Stimulated activated CD8-positive, alpha-beta memory T cell treated with anti-CD3 and anti-CD28 coated beads, Interleukin-15, amount 100 ng/mL, for 1 hour (primary cell): ENCODE measurements at places on chromosomes 2 and 18.

GRCh38 chr2:104344306-104344705, 509.6 kb upstream of the POU3F3 start:
- no peak for DNase-seq

DNA sequence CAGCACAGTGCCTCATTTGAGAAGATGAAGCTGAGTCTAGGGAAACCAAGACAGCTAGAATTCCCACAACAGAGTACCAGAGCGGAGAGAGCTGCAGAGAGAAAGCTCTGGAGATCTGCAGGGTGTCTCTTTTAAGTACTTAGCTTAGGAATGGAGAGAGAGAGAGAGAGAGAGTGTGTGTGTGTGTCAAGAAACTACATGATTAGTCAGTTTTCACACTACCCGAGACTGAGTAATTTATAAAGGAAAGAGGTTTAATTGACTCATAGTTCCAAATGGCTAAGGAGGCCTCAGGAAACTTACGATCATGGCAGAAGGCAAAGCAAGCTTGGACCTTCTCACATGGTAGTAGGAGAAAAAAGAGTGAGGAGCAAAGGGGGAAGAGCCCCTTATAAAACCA, 64.0 kb downstream of the HIBCH start:
- DNase-seq = no peak

DNA sequence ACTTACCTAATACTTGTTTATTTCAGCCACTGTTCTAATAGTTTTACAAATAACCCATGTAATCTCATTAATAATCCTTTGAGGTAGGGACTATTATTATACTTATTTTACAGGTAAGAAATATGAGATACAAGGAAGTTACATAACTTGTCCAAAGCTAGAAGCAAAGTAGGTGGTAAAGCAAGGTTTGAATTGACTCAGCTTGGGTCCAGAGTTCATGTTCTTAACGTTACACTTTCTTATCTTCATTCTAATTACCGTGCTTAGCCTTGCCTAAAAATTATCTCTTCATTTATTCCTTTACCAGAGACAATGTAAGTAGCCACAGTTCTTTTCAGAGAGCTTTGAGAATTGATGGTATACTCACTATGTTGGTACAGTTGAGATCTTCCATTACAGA, 743.6 kb downstream of the KCNJ3 start:
- no peak for DNase-seq

DNA sequence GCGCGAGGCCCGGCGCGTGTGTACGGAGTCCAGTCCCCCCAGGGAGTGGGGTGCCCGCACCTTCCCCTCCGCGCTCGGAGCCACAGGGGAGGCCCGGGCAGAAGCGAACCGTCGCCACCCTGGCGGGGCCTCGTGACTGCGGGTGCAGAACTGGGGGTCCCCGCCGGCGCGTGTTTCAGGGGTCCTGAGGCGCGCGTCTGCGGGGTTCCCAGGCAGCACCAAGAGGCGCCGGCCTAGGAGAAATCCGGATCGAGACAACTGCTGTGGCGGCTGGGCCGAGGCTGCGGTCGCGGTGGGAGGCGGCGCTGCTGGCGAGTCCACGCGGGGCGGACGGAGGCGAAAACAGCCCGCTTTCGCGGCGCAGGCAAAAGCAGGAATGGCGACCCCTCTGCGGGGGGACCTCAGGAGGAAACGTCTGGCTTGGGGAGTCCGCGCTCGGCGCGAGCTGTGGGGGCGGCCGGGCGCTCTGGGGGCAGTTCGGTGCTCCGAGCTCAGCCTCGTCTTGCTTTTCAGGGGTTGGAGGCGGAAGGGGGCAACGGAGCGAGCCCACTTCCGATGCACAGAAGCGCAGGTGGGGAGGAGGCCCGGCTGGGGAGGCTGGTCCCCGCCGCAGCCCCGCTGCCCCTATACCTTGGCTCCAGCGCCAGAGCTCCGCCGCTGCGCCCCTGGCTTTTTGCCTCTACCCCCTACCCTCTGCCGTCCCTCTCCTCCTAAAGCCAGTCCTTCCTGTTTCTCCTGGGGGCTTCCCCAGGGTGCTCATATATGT, 81.5 kb upstream of the LDLRAD4 start:
- DNase-seq = no peak

GRCh38 chr2:162565666-162566065, 221.7 kb downstream of the GCA start:
- no peak for DNase-seq

GRCh38 chr2:20015482-20016083, 3.1 kb upstream of the MATN3 start:
- DNase-seq = no peak

DNA sequence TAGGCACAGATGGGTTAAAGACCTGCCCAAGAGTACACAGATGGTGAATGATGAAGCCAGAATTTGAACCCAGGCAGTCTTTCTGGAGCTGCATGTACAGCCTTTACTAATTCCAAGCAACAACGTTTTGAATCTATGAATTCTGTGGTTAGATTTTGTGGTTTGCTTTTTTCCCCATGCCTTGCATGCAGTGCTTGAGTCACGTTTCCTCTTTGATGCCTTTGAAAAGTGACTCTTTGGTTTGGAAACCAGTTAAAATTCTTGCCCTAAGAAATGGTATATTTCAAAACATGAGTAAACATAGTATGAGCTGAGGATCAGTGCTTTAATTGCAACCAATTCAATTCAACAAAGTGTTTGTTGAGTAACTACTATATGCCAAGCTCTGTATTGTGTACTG, 48.2 kb upstream of the PPM1B start:
- no peak for DNase-seq

GRCh38 chr2:155382776-155383175, 684.3 kb downstream of the KCNJ3 start:
- no peak for DNase-seq

GRCh38 chr2:49002750-49003149, 151.6 kb downstream of the FSHR start:
- DNase-seq = no peak
